ENCODE measurements at places on chromosomes 3 and 15.

- no peak for DNase-seq
Observed at GRCh38 chr3:160796813-160797164, 40.8 kb downstream of the PPM1L start.

GRCh38 chr15:89198934-89199333 lies 22.4 kb downstream of the RLBP1 start:
- DNase-seq = no peak

- no peak for DNase-seq
Observed at GRCh38 chr3:182568261-182568660, 225.0 kb upstream of the ATP11B start.

GRCh38 chr3:124041553-124041952 lies 49.6 kb upstream of the ROPN1 start:
- DNase-seq = no peak

- DNase-seq = peak; percentile 66
Observed at GRCh38 chr3:182490596-182491491, 302.5 kb upstream of the ATP11B start.

DNA sequence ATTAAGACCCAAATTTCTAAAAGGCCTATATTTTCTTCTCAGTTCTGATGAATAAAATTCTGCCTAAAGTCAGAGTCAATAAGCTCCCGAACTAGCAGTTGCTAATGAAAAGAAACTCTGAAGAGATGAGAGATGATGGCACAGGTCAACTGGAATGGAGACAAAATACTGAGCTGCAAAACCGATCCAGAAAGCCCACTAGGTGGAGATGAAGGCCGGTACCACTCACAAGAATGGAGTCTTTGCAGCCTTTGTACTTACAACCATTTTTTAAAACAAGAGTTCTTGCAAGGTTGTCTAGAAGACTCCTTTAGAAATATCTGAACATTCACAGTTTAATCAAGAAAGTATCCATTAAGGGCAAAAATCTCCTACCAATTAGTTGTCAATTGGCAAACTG lies 119.9 kb upstream of the TJP1 start:
- DNase-seq = peak; percentile 35

GRCh38 chr3:8800016-8800415 lies 30.6 kb upstream of the OXTR start:
- no peak for DNase-seq

- no peak for DNase-seq
Observed at GRCh38 chr15:70560617-70561328, 202.6 kb downstream of the UACA start.

- peak; percentile 56 for DNase-seq
Observed at GRCh38 chr15:49823987-49824774, 203.3 kb downstream of the DTWD1 start.

DNA sequence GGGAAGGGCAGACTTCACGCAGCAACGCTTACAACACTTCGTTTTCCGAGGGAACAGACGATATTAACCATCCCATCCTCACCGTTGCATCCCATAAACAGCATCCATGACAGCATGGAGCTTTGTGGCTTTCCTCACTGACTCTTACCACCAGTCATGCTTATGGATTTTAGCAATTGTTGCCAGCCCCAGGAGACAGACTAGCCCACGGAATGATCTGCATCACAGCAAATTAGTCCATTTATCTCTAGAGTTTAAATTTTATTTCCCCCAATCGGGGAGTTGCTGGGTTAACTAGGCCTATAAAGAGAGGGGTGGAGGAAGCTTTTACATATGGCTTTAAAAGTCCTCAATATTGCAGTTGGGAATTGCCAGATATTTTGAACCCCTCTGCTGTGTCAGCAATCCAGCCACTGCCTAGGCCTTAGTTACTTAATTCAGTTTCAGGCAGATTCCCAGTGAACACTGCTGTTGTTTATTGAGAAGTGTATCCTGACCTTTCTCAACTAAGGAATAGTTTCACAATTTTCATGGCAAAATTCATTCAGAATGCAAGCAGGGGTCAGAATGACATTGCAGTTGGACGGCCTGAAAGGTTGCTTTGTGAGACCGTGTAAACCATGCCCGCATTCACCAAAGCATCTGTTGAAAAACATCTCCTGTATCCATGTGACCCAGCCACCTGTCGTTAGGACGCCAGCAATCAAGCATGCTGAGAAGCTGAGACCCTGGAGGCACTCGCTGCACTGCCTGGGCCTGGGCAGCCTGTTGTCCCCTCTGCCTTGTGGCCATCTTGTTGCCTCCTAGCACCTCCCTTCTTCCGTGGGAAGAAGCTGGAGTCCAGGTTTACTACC lies 397.4 kb upstream of the TPM1 start:
- no peak for DNase-seq

DNA sequence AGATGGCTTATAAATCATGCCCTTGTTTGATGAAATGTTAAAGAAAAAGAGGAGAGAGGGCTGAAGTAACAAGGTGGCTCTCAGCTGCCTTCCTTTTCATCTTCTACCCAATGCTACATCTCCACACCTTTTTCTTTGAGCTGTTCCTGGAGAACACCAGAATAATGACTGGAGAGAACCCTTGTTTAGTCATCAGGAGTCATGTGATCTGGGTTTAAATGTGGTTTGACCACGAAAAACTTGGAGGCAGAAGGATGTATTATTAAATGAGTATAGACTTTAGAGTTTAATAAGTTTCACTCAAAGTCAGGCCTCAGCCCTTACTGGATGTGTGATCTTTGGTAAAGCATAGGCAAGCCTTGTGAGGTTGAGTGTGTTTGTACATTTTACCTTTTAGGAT lies 230.3 kb upstream of the TBL1XR1 start:
- peak; percentile 35 for DNase-seq

DNA sequence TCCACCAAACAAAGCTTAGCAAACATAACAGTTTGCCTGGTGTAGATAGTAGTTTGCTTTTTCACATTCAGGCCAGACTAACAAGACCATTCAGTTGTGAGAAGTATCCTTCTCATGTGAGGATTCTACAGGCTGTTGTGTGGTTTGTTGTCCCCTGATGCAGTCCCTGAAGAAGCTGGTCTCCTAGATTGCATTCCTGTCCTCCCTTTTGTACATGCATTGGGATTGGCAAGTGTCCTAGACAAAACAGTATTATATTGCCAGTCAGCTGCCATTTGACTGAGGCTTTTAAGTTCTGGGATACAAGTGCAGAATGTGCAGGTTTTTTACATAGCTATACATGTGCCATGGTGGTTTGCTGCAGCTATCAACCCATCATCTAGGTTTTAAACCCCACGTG lies 362.0 kb upstream of the IL12A start:
- DNase-seq = no peak

DNA sequence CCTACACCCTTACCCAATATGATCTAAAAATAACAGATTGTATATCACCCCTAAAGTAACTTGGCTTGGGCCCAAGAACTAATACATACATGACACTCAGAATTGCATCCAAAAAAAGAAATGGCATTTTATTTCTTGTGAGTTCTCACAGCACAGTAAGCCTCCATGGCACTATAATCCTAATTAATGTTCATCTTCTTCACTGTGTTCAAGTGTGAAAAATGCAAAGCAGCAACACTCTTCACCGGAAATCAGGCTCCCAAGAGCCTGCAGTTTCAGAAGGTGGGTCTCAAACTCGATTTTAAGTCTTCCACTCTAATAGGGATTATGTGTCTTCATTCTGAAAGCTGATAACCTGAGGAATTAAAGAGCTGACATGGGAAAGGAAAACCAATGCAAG lies 142.8 kb upstream of the TSC22D2 start:
- DNase-seq = no peak

DNA sequence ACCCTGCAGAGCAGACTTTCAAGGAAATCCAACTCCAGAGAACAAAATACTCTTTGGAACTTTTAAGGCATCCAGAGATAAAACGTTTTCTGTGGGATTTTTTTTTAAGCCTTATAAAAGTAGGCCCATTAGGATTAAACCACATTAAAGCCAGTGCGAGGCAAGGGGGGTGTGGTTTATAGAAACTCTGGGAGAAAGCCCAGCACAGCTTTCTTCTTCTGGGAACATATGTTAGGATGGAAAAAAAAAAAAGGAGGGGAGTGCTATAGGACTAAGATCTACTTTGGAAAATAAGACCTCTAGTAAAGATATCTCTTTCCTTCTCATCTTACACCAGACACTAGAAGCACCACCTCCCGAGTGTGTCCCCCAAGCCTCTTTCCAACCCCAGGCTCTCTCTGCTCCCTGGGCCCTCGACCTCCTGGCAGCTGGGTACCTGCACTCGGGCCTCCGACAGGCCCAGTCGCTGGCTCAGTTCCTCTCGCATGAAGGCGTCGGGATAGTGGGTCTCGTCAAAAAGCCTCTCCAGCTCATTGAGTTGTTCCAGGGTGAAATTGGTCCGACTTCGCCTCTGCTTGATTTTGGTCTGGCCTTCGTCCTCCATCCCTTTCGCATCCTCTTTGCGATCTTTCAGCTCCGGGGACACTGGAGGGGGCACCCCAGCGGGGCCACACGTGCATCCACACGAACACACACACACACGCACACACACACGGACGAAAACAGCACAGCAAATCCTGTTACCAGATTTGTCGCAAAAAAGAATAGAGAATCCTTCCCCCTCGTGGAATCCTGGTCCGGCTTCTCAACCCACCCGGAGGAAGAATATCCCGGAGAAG lies 3.8 kb downstream of the SHOX2 start:
- no peak for DNase-seq

All from PC-3 (cell line).